ENCODE measurements at places on chromosomes 1 and 21.

- no peak for DNase-seq
Measured at GRCh38 chr1:222843469-222844410, 28.9 kb downstream of the DISP1 start.

DNA sequence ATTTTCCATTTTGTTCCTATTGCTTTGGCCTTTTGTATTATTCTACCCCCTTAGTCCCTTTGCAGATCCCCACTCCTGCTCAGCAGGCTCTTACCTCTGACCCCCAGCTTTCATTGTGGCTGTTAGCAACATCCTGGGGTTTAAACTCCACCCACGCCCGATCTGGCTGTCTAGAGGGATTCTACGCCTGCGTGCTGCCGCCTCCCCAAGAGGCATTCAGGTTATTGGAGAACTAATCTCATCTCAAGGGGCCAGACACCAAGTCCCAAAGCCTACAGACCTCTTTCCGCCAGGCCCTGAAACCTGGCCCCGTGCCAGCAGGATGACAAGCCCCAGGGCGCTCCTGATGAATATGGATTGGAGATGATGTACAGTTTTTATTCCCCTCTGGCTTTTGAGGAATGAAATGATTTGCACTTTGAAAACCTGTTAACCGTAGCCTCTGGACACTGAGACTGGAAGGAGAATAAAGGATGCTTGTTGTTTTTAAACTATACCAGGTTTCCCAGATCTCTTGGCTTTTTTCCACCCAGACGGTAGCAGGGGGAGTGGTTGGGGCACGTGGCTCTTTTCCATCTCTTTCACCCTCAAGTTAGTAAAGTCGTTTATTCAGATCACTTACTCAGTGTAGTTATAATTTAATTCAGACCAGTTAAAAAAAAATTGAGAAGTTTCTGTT, 14.5 kb upstream of the IKBKE start:
- no peak for DNase-seq

GRCh38 chr1:86922445-86922844, 8.0 kb downstream of the HS2ST1 start:
- DNase-seq = no peak

DNA sequence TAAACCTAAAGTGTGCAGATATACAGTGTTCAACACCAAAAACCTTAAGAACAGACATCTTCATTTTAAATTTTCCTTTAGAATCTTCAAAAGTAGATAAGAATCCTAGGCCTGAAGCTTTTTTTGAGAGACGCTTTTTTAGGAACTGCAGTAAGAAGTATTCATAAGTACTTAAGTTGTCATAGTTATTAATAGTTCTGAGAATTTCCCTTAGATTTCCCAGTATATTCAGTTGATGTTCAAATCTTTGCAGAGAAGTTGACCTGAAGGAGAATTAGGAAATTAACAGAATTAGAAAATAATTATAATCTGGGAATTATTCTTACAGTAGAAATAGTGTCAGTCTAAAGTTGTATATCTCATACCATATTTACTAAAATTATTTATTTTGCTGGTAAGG, 150.3 kb downstream of the NCAM2 start:
- no peak for DNase-seq

DNA sequence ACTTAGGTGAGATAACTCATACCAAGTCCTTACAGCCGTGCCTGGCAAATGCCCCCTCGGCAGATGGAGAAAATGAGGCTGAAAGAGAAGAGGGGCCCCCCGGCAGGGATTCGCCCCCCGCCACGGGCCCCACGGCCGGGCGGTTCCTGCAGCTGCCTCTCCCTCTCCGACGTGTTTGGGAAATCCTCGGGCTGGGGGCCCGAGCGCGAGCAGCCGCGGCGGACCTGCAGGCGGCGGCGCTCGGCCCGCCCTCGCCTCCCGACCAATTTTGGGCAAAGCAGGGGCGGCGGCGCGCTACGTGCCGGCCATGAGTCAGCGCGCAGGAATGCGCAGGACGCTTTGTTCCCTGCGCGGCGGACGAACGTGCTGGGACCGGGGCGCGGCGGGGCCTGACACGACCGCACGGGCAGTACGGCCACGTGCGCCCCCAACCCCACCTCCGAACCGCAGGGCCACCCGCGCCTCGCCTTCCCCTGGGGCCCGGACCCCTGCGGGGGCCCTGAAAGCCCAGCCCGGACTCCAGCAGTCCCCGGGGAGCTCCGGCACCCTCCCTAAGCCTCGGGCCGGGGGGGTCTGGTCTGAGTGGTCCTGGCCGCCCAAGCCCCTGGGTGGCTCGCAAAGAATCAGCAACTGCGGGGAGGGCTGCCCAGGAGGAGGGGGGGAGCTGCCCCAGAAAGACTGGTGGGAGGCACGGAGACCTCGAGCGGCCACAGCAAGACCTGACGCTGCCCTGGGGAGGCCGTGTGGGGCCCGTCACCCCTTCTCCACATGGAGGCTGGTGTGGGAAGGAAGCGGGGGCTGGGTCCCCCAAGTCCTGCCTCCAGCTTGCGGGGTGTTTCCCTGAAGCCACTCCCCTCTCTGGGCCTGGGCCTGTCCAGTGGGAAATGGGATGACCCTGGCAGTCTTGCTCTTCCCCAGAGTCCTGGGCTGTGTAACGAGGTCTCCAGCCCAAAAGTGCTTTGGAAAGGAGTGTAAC, 11.9 kb upstream of the EDN2 start:
- DNase-seq = no peak

- DNase-seq = no peak
Measured at GRCh38 chr1:25658791-25659431, 42.3 kb downstream of the MAN1C1 start.

GRCh38 chr1:67953301-67953700, 97.1 kb downstream of the DIRAS3 start:
- no peak for DNase-seq

All from OCI-M1 (cell line).